ENCODE measurements at places on chromosomes 6 and 20.

DNA sequence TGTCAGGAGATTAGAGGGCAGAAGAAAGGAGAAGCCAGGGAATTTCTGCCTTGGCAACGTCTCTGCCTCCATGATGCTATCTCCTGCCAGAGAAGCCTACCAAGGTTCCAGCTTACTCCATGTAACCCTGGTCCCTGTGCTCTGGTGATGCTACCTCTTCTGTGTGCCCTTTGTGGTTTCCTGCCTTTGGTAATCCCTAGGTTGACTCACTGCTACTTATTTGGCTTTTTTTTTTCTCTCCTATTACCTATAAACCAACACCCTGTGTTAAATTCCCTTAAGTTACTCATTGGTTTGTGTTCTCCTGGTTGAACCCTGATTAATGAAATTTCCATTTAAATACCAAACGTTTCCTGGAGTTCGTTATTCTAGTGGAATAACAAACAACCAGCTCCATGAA, 527.8 kb upstream of the FLRT3 start:
- DNase-seq: peak; percentile 46

GRCh38 chr20:60787276-60787675, 464.8 kb upstream of the CDH4 start:
- no peak for DNase-seq

DNA sequence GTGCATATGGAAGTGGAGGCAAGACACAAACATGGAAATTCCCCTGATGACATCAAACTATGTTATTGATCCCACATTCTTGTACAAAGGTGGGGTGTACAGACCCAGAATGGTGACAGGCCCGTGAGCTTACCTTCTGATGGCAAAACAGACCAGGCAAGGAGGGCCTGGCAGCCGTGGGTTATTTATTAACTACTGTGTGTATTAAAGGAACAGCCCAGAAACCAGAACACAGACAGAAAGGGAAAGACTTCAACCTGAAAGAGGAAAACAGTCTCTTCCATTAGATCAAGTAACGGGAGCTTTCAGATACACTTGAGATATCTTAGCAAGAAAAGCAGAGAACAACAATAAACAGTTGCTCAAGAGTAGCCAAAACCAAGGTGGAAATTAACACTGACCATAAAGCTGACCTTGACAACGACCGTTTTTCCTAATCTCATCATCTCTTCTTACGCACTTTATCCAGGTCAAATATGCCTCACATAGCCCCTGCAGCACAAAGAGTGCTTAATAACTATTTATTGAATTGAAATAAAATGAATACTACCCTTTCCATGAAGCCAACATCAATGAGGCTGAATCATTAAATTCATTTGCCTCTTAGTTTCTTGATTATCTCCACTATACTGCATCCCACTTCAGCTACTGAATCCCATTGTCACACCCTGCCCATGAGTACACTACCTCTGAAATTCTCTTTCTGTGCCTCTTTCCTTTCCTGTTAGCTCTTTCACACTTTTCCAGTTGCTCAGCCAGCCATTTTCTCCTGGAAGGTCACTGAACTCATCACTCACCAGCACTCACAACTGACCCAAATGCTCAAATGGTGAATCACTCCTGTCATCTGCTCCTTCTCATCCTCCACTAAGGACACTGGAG, 67.4 kb downstream of the MOXD1 start:
- DNase-seq: peak; percentile 79

- DNase-seq: no peak
These were observed 253.8 kb downstream of the TBC1D7 start for GRCh38 chr6:13074415-13075140.

DNA sequence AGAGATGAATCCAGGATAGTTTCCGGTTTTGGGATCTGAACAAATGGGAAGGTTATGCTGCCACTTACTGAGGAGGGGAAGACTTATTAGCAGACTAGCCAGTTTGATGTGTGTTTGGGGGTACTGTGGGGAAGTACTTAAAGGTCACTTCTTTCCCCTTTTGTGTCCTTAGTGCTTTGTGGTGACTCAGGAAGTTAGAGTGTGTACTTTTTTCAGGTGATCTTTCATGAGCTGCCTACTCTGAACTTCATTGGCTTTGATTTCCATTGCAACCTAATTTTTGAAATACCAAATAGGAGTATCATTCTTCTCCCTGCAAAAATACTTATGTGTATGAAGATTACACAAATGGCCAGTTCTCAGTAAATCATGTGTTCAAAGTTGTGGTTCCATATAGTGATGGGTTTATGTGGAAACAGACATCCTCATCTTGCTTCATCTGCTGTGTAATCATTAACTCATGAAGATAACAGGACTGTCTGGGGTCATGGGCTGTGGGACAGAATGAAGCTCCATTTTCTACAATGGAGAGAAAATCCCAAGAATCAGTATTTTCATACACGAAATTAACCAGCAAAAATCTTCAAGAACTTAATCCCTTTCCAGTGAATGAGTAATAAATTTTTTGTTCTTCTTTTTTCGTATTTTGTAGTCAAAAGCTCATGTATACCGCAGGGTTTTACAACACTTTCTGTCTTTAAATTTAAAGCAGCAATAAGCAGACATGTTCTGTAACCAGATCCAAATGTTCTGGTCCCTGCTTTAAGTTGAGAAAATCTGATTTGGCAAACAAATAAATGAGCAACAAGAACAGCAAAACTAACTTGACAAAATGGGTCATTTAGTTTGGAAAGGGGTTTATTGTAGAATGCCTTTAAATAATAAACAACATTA, 272.2 kb upstream of the FLRT3 start:
- no peak for DNase-seq

GRCh38 chr6:143039548-143039947, 21.1 kb upstream of the AIG1 start:
- DNase-seq: no peak

- DNase-seq: no peak
These were observed 21.2 kb downstream of the ROMO1 start for GRCh38 chr20:35720165-35721123.

DNA sequence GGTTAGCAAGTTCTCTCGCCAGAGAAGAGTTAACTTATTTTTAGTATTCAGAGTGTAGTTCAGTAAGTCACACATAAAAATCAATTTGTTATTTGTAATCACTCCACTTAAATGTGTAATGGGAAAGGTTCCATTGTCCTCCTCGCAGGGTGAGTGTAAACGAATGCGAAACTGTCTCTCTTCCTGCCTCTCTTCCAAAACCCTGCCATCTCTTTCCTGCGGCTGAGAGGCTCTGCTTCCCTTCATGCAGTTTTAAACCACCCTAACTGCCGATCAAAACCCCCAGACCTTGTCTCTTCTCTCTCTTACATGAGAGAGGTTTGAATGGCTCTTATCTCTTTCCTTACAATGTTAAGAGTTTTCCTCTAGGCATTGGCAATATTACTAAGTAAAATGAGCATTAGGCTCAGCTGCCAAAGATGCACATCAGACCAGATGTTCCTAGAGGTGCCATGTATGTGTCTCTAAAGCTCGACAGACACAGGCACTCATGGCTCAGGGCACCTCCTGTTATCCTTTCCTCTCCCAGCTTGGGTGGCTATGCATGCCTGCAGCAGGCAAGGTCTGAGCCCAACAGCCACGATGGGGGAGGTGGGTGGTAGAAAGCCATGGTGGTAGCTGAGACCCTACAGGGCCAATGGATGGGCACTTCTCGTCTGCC, 91.2 kb downstream of the JARID2 start:
- no peak for DNase-seq

GRCh38 chr6:162907876-162908481, 180.2 kb downstream of the PACRG start:
- DNase-seq: peak; percentile 5

DNA sequence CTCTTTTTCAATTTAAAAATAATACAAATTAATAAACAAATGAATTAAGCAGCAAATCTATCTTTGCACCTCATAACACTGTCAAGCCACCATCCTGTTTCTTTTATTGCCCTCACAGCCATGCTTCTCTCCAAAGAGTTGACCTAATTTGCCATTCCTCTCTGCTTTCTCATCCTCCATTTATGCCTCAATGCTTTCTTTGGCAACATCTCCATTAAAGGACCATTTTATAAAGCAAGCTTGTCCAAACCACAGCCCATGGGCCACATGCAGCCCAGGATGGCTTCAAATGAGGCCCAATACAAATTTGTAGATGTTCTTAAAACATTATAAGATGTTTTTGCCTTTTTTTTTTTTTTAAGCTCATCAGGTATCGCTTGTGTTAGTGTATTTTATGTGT, 26.4 kb upstream of the MEI4 start:
- no peak for DNase-seq

DNA sequence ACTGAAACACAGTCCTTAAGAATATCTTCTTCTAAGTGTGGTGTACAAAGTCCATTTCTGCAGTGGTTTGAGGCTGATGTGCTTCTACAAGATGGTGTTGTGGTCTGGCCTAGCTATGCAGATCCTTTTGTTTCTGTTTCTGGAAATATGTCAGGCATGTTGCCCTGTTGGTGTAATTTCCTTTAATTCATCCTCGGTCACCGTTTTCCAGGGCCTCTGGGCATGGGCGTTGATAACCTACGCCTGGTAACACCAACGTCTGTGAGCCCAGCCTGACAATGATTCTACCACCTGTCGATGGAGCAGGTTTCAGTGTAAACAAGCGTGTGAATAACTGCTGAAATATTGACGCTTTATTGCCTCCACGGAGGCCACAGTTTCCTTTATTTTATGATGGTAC, 33.3 kb upstream of the AFDN start:
- no peak for DNase-seq

DNA sequence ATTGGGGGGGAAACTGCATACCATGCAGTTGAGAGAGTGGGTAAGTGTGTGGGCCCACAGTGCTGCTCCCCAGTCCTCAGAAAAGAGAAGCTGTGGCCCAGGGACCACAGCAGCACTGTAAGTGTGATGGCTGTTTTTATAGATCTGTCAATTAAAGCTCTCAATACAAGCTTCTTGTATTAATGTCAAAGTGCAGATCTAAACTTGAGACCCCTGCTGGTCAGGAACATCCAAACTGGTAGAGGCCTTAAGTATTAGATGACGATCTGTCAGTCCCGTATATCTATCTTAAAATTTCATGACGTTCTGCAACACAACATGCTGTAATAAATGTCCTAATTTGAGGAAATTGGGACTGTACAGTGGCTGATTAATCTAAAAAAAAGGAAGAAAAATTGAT, 74.8 kb downstream of the TULP4 start:
- no peak for DNase-seq

DNA sequence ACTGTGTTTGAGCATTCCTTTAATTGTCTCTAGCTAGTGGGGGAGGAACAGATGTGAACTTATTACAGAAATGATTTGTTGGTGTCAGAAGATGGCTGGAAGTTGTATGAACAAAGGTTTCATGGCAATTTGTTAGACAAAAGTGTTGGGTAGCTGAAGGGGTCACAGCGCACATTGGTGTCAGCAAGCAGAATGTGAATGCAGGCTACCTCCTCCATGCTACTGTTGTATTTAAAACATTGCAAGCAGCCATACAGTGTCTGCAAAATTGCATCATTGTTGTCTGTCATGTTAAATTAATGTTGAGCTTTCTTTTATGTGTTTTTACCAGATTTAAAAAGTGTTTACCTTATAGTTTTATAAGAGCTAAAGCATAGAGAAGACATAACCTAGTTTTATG, 6.2 kb downstream of the LRRC1 start:
- no peak for DNase-seq

DNA sequence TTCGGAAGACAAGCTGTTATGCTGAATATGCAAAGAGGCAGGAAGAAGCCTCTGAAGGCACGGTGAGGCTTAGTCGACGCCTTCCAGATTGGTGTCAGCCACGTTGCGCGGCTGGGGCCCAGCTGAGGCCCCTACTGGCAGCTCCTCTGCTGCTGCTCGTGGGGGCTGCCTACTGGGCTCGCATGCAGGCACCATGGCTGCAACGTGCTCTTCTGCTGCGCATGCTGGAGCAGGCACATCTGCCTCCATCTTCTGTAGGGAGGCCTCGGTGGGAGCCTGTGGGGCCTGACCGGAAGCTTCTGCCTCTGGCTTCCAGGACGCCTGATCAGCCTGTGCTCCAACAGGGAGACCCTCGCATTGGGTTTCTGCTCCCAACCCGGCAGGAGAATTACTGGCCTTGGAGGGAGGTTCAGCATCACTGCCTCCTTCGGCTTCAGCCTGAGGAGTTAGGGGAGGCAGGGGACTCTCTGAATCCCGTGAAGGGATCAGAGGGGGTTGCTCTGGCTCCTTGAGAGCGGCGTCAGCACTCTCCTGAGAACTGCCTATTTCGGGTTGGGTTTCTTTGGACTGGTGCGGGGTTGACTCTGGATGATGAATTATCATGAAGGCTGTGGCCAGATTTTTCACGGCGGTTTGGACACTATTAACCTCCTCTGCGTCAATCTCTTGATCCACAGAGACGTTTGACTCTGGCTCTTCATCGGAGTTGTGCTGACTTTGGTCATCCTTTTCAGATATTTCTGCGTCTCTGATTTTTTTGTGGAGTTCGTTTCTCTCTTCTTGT, 49.1 kb downstream of the TXLNB start:
- no peak for DNase-seq

GRCh38 chr20:53321596-53321995, 272.0 kb downstream of the ZNF217 start:
- DNase-seq: no peak

GRCh38 chr6:132669690-132670291, 10.8 kb upstream of the TAAR1 start:
- DNase-seq: peak; percentile 60

DNA sequence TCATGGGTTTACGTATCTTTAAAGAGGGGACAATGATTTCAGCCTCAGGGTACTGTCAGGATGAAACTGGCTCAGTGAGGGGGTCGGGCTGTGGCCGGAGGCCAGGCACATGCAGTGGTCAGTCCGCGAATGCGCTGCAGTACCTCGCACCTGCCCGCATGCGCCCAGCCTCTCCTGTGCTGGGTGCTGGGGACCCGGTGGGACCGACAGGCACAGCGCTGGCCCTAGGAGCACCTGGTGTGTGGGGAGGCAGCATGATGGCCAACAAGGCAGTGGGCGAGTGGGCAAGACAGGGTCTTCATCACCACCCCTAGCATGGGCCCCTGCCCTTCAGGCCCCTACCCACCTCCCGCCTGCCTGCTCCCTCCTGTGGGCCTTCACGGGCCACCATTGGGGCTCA, 970 bp upstream of the CABLES2 start:
- DNase-seq: no peak

- no peak for DNase-seq
These were observed 37.6 kb upstream of the CST7 start for GRCh38 chr20:24911461-24911860.
